ENCODE measurements at places on chromosomes 1 and 21.

- no peak for DNase-seq
These were observed 572.9 kb upstream of the CAMK1G start for GRCh38 chr1:209010475-209011230.

DNA sequence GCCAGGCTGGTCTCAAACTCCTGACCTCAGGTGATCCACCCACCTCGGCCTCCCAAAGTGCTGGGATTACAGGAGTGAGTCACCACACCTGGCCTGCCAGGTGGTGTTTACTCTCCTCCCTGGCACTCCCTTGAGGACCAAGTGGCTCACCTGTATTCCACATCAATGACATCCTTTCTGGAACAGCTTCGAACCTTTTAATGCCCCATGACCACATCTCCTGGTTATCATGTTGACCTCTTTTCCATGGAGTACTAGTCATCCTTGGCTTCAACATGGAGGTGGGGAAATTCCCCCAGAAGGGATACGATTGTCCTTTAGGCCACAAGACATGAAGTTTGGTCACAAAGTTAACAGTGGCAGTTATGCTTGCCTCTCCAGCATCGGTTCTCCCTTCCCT is 66.9 kb downstream of the CDC7 start:
- DNase-seq = no peak

DNA sequence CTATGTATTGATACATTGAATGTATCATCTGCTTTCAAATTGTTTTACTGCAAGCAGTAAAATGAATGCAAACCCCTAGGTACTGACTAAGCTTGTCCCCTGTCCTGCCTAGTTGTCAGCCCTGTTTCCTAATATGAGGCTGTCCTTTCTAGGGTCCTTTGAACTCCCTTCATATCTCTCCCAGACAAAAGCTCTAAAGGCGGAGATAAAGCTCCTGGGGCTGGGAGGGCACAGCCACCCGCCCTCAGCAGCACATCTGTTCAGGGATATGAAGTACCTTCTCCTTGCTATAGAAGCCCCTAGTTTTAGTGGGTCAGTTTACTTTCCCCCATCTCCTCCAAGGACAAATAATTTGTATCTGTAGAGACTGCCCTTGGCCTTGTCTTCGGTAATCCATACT is 93.1 kb upstream of the ETS2 start:
- no peak for DNase-seq

DNA sequence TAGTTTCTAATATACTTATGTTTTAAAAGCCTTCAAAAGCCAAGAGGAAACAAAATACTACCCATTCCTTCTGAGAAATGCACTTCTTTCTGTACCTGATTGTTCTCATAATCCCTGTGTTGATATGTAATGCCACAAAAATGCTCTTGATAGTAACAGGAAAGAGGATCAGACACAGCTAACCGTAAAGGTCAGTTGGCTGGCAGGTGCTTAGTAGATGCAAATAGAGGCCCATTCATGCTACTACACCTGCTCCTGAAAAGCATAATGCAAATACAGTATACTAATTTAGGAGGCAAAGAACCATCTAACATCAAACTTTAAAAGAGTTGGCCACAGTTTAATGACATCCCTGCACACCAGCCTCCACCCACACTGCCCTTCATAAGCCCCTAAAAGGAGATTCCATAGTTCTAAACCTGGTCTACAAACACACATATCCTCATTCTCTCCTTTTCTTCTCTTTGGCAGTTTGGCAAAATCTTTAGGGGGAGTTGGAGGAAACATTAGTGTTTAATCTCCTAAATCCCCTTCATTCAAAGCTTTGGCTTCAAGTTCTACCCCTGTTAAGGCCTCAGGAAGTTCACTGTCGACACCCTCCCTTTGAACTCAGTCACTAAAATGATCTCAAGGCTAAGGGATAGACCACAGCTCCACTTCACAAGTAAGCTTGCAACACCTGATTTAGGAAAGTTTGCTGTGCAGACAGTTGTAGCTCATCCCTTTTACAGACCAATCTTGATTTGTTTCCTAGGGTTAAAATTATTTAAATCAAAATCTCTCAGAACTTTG is 2.9 kb upstream of the CD46 start:
- DNase-seq = no peak
